ENCODE measurements at places on chromosomes 11 and 22.
A peak's percentile ranks its signal among the peaks of the same experiment; 100 is the strongest.

DNA sequence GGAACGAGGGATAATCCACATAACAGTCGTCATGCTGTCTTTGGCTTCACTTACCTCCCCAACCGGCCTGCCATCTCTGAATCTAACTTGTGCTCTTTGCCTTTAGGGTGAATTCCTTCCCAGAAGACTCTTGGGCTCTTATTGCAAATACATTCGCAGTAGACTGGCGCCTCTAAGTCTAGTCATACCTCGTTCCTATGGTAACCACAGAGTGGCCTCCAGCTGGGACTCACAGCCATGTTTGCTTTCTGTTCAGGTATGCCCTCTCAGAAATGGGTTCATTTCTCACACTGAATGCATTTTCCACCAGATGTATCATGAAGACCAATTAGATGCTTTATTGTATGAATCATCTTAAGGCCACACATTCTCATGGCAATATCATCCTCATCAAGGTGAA is 112.7 kb downstream of the FAR1 start:
- DNase-seq = no peak

- DNase-seq = no peak
Observed at GRCh38 chr11:100703801-100704575, 16.9 kb downstream of the ARHGAP42 start.

DNA sequence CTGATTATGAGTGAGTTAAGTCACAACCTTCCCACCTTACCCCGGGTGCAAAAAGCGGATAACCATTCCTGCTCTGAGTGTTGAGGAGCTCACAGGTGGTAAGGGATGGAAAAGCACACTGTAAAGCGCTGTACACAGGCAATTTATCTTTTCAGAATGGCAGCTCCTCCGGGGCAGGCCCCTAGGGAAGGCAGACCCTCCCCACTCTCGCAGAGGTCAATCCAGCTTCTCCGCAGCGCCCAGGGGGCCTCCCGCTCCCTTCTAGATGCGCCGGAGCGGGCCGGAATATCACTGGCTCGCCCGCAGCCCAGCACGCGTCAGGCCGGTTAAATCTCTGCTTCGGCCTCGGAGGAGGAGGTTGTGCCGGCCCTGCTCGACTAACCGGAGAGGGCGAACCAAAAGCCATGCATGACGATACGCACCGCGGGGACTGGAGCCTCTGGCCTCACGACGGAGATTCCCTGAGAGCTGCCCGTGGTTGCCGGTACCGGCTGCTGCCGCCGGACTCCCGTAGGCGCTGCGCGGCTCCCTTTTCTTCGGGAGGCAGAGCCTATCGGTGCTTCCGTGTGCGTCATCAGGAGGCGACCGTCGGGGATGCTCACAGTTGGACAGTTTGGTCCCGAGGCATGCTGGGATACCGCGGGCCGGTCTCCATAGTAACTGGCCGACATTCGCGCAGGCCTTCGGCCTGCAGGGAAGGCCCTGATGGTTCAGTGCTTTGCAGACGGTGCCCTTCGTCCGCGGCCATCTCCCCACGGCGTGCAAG is at the start of gene BRMS1:
BRMS1 (minus strand) TSS at position 555 of the 766 bp plus-strand sequence. CDS start 2,870 bp downstream, outside the sequence.
- DNase-seq = peak; percentile 93

GRCh38 chr11:12695221-12695794 is 21.1 kb downstream of the TEAD1 start:
- no peak for DNase-seq

GRCh38 chr11:62573006-62573591 is 592 bp downstream of the EEF1G start:
- no peak for DNase-seq

GRCh38 chr11:68293708-68294107 is 18.7 kb upstream of the LRP5 start:
- no peak for DNase-seq

GRCh38 chr22:24366701-24367100 is 60.7 kb upstream of the ADORA2A start:
- no peak for DNase-seq

GRCh38 chr11:129644326-129644725 is 171.3 kb upstream of the TMEM45B start:
- DNase-seq = no peak
